ENCODE measurements at places on chromosomes 4 and X.

- no peak for DNase-seq
These were observed 152.1 kb upstream of the HPGD start for GRCh38 chr4:174674305-174674840.

DNA sequence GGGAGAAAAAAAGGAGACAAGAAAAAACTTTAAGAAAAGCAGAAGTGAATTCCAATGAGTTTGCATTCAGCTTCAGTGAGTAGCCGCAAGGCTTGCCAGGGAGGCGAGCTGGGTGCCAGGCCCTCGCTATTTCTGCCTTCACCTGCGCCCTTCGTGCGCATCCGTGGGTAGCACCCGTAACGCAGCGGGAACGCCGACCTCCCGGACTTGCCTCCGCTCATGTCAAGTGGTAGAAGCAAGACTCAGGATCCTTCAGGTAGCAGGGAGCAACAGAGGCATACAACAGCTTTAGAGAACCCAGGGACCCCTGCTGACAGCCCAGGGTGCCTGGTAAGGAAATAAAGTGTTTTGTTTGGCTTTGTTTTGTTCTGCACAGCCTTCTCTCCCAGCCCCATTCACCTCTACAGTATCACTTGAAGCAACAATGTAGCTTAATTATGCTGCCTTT lies 140.0 kb upstream of the BCOR start:
- no peak for DNase-seq

GRCh38 chrX:125150231-125150630 lies 169.4 kb upstream of the TEX13C start:
- DNase-seq: no peak

GRCh38 chrX:10903523-10903922 lies 207.6 kb upstream of the HCCS start:
- DNase-seq: no peak

GRCh38 chr4:78529569-78530209 lies 21.9 kb upstream of the ANXA3 start:
- no peak for DNase-seq

- no peak for DNase-seq
These were observed 760 bp downstream of the UGT8 start for GRCh38 chr4:114599231-114599902.

DNA sequence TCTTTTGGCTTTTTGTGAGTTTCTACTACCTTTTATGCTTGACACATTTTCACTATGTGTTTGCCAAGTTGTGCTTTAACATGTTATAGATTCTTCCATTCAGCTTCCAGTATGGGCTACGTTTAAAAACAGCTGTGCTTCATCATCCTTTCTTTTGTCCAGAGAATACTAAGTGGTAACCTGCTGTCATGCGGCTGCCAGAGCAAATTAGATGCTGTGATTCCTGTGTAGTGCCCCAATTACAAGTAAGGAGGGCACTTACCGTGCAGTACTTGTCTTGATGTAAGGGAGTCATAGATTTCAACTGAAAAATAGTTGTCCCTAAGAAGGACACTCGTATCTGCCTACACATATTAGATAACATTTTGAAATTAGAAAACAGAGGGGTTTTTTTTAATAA lies 531.8 kb upstream of the GALNTL6 start:
- DNase-seq: no peak

DNA sequence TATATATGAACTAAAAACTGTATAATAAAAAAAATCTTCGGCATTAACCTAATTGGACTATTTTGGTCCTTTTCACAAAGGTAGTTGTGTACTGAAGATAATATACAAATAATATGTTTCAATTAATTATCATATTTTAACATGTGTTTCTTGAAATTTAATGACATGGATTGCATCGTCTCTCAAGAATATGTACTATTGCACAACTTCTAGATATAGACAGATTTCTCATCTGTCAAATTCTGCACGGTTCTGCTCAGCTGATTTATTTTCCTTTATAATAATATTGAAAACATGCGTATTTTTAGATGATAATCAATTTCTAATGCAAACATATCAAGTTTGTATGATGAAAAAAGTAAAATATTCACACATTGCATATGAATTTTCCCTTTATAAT lies 498.7 kb upstream of the PABPC4L start:
- DNase-seq: no peak

- no peak for DNase-seq
These were observed 35.9 kb upstream of the PAPSS1 start for GRCh38 chr4:107755841-107756356.

- DNase-seq: no peak
These were observed 20.3 kb upstream of the PDCL2 start for GRCh38 chr4:55612341-55612740.

DNA sequence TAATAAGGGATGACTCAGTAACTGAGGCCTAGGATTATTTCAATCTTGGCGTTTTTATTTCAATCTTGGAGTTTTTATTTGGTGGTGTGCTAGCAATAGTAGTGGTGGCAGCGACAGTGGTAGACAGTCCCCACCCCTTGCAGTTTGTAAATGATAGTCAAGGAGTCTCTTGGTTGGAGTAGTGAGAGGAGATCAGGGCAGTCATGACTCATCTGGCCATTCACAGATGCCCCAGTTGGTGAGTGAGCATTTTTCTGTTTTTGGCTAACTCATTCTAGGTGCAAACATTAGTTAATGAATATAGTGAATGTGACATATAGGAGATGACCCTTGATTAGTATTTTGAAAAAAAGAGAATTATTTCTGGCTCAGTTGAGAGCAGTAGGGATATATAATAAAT lies 93.5 kb upstream of the ADAD1 start:
- no peak for DNase-seq

- DNase-seq: no peak
These were observed 15.8 kb downstream of the CAMK2D start for GRCh38 chr4:113745711-113746110.

- DNase-seq: no peak
These were observed 8.8 kb upstream of the TLL1 start for GRCh38 chr4:165864271-165864670.

- no peak for DNase-seq
These were observed 19.2 kb upstream of the BRS3 start for GRCh38 chrX:136468391-136469103.

DNA sequence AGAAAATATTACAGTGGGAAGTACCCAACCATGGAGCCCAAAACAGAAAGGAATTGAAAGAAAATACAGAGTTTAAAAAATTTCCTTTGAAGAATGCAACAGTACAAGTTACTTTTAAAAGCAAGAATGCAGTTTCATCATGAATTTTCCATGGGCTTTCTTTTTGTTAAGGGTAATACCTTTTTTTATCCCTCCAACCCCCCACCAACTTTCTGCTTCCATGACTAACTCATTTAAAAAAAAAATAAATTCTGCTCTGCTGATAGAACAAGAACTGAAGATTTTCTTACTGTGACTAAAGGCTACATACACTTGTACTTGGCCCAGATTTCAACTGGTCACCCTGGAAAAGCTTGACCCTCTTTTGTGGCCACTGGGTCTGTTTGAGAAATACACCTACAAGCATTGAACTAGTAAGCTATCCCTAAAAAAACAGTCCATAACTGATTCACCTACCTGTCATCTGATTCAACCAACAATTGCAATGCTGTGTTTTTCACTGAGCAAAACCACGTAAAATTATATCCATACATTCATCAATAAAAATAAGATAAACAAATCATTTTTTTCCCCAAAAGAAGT lies 214.2 kb downstream of the NSUN7 start:
- DNase-seq: no peak

GRCh38 chr4:82704156-82704555 lies 94.4 kb downstream of the SCD5 start:
- no peak for DNase-seq

- DNase-seq: no peak
These were observed 449.6 kb downstream of the FSTL5 start for GRCh38 chr4:161714022-161714751.

DNA sequence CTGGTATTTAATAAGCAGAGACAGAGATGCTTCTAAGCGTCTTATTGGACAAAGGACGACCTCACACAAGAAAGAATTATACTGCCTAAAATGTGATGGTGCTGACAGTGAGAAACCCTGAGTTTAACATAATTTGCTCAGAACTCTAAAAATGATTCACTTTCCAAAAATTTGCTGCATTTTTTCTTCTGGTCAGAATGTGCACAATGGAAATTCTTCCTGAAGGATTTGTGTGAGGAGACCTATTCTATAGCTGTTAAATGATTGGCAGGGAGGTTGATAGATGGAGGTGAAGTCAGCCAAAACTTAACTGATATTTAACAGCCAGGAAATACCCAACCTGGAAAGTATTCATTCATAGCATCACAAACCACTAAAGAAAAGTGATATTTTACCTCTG lies 1.7 kb downstream of the MAGEC3 start:
- DNase-seq: no peak

GRCh38 chr4:173459857-173460256 lies 60.9 kb upstream of the SCRG1 start:
- DNase-seq: no peak

DNA sequence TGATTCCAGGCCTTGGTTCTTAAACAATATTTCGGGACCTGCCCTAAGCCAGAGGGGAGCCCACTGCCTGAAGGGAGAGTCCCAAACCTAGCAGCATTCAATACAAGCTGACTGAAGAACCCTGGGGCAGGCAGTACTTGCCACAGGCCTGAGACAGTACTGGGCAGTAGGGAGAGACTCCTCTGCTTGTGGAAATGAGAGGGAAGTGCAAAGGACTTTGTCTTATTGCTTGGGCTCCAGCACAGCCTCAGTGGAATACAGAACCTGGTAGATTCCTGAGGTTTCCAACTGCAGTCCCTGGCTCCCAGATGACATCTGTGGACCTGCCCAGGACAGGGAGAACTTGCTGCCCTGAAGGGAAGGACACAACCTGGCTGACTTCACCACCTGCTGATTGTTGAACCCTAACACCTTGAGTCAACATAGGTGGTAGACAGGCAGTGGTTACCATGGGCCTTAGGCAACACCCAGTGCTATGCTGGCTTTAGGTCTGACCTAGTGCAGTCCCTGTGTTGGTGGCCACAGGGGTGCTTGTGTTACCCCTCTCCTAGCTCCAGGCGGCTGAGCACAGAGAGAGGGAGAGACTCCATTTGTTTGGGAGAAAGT lies 20.3 kb upstream of the ABCG2 start:
- DNase-seq: no peak

- DNase-seq: no peak
These were observed 225.0 kb upstream of the PUDP start for GRCh38 chrX:7372825-7373525.

DNA sequence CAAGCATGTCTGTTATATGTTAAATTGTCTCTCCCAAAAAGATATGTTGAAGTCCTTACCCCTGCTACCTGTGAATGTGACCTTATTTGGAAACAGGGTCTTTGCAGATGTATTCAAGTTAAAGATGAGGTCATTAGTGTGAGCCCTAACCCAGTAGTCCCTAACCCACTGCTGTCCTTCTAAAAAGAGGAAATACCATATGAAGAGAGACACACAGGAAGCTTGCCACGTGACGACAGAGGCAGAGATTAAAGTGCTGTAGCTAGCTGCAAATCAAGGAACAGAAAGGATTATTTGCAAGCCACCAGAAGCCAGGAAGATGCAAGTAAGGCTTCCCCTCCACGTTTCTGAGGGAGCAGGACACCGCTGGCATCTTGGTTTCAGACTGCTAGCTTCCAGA lies 150.1 kb downstream of the HNRNPD start:
- DNase-seq: no peak

DNA sequence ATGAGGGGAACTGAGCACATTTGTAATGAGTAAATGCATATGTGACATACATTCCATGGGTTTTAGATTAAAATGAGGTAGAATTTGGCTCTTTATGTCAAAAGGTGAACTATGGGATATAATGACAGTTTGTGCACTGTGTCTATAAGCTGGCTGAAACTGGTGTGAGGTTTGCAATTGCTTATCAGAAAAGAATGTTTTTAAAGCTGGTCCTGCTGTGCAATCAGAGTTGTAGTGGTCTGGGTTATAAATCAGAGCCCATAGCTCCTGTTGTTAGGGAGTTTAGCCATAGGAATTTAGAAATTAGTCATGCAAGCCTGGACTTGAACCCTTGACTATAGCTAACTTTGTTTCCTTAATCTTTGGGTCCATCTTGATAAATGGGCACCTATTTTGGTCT lies 23.1 kb upstream of the GATB start:
- no peak for DNase-seq

DNA sequence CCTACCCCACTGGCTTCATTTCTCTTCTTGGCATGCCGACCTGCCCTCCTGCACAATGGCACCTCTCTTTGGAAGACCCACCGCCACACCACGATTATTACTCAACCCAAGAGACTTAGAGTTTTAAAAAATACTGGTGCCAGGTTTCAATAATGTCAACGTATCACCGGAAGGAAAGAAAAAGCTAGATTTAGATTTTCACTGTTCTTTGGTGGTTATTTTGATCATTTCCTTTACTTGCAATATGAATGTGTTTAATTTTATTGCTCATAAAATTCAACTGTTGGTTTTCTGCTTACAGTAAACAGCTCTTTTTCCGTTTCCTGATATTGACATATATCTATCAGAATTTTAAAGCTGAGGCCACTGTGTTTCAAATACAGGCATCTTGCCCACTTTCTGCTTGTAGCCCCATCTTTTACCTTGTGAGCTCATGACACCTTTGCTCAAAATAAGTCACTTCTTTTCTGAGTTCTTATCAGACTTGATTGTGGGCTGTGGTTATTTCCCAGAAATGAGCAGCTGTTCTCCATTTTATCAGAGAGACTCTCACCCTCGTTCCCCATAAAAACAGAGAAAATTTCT lies 439.1 kb downstream of the INPP4B start:
- no peak for DNase-seq

- DNase-seq: no peak
These were observed 2008.2 kb downstream of the ARAP2 start for GRCh38 chr4:34236118-34236517.

GRCh38 chr4:105679186-105679585 lies 29.3 kb downstream of the INTS12 start:
- DNase-seq: no peak

- DNase-seq: no peak
These were observed 87.7 kb downstream of the FAM13A start for GRCh38 chr4:88969271-88969670.

GRCh38 chrX:119028733-119029330 lies 44.0 kb upstream of the CT47C1 start:
- no peak for DNase-seq

GRCh38 chr4:134147941-134148340 lies 53.6 kb downstream of the PABPC4L start:
- DNase-seq: no peak

- no peak for DNase-seq
These were observed 152.1 kb downstream of the ADGRA3 start for GRCh38 chr4:22363787-22364186.

DNA sequence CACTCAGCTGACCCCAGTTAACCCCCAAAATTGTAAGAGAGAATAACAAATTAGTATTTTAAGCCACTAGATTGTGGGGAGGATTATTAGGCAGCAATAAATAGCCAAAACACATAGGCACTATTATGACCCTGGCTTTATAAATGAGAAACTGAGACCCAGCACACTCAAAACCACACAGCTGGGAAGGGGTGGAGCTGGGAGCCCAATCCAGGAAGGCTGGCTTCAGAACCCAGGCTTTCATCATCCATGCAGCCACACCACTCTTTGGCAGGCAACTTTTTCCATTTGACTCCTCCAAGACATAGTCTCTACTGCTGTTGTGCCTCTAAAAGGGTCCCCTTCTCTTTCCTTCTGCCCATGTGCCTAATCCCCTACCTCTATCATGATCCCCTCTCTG lies 253.8 kb downstream of the DHX15 start:
- no peak for DNase-seq

GRCh38 chr4:152805071-152805650 lies 25.4 kb downstream of the ARFIP1 start:
- DNase-seq: no peak

- no peak for DNase-seq
These were observed 1.0 kb upstream of the PRDX4 start for GRCh38 chrX:23666282-23666681.

Data from stimulated activated CD4-positive, alpha-beta T cell treated with anti-CD3 and anti-CD28 coated beads, Interleukin-1b, Interleukin-23, amount 100 ng/mL, for 1 hour (primary cell).